Right renal cortex interstitium (tissue), 3 donors: ENCODE measurements at places on chromosomes 5 and 9. TPM values are rescaled to one million over a fixed set of nuclear protein-coding genes. Genes with fewer than 3 reads are reported as not detected.

The RFK gene
- polyA plus RNA-seq, result 29.1 TPM

The SPINK4 gene
- polyA plus RNA-seq, result not detected

The SOX30 gene
- polyA plus RNA-seq, result 0.83 TPM

The FBP2 gene
- 0.21 TPM for polyA plus RNA-seq

The SPATA31D4 gene
- polyA plus RNA-seq, result not detected

The PFN3 gene
- polyA plus RNA-seq, result 0.67 TPM

The LAMC3 gene
- polyA plus RNA-seq, result 29.3 TPM

GRCh38 chr5:10726179-10726912 is 34.7 kb downstream of the DAP start:
- DNase-seq, result no peak

DNA sequence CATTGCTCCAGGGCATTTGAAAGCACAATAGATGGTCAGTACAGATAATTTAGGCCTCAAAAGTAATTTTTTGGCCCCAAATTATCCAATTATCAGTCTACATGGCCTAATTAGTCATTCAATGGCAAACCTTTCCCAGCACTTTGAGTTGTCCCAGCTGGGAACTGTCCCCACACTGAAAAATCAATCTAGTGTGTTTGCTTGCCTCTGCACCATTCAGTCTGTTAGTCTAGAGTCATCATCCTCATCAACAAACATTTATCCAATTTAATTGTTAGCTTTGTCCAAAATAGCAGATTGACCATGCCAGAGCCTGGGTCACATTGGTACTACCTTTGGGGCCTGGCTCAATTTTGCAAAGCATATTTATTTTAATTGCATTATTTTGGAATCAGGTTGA is 13.9 kb downstream of the NR4A3 start:
- DNase-seq, result no peak

DNA sequence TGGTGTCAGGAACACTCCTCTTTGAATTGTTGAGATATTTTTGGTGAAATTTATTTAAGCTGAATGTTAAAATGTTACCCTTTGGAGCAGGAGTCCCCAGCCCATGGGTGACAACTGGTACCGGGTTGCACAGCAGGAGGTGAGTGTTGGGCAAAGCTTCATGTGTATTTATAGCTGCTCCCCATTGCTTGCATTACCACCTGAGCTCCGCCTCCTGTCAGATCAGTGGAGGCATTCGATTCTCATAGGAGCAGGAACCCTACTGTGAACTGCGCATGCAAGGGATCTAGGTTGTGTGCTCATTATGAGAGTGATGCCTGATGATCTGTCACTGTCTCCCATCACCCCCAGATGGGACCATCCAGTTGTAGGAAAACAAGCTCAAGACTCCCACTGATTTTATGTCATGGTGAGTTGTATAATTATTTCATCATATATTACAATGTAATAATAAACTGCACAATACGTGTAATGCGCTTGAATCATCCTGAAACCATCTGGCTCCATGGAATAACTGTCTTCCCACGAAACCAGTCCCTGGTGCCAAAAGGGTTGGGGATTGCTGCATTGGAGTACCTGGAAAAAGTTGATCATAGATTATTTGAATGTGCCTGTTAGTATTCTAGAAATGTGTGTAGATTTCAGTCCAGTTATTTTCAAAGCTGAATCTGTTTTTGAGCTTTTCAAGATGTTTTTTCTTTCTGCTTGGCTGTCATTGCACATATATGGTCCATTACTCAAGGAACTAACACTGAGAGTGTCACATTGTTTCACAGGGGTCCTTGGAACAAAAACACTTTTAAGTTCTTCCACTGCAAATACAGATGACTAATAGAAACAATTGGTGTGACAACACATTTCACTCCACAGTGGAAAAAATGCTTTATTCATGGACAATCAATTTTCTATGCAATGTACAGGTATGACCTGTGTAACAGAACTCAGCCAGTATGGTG is 104.6 kb upstream of the TNFAIP8 start:
- DNase-seq, result no peak

- DNase-seq, result no peak
These were observed 52.0 kb downstream of the GLRA1 start for GRCh38 chr5:151872701-151873100.

- no peak for DNase-seq
These were observed 562.4 kb upstream of the CLINT1 start for GRCh38 chr5:158421319-158421718.

- DNase-seq, result no peak
These were observed 91.5 kb downstream of the ANKRD33B start for GRCh38 chr5:10655161-10655971.

- DNase-seq, result no peak
These were observed 32.0 kb upstream of the CPEB4 start for GRCh38 chr5:173855995-173856656.

- no peak for DNase-seq
These were observed 90.1 kb downstream of the GOLPH3 start for GRCh38 chr5:32083981-32084430.

- DNase-seq, result no peak
These were observed 200.9 kb upstream of the ADAMTS16 start for GRCh38 chr5:4939042-4939781.

DNA sequence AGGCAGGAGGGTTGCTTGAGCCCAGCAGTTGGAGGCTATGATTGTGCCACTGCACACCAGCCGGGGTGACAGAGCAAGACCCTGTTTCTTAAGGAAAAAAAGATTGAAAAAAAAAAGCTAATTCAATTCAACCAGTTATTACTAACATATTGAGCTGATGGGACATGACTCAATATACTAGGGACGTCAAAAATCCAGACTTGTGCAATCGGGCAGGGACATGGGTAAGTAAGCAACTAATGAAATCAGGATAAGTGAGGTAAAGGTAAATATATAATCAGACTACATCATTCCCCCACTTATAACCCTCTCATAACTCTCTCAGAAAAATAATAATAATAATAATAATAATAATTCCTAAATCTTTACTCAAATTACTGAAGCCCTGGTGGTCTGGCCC is 975 bp upstream of the HAVCR1 start:
- no peak for DNase-seq

GRCh38 chr5:68277431-68277830 is 61.9 kb downstream of the PIK3R1 start:
- no peak for DNase-seq

- DNase-seq, result no peak
These were observed 93.7 kb upstream of the SMC5 start for GRCh38 chr9:70165006-70165602.

GRCh38 chr5:58946230-58946629 is 363.4 kb downstream of the RAB3C start:
- no peak for DNase-seq

- DNase-seq, result no peak
These were observed 64.4 kb upstream of the RAI14 start for GRCh38 chr5:34591723-34592122.

DNA sequence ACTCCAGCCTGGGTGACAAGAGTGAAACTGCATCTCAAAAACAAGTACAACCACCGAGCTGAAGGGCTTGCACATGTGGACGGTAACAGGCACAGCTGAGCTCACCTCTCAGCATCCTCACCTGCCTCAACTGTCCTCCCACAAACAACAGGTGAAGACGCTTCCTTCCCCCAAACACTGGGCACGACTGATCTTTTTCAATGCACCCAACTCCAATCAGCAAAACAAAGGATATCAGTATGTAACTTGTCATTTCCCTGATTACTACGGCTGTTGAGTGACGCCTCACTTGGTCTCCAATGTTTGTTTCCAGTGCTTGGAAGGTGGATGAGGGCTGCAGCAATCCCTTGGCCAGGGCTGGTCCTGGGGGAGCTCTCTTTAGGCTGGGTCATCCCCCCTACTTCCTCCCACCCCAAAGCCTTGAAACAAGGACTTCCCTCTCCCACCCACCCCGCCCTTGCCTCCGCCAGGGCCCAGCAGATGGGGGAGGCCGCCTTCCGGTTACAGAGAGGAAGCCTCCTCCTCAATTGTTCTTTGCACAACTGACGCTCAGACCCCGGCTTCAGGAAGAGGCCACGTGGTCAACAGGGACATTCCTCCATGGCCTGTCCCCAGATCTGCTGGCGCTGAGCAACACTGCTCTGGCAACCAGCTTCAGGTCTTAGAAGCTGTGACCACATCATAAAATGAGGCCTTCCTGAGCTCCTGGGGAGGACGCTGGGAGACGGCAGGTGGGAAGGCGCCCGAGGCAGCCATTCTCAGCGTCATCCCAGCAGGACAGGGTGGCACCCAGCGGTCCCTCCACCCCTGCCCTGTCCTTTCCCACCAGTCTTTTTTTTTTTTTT is 5.9 kb downstream of the FAM78A start:
- DNase-seq, result no peak

DNA sequence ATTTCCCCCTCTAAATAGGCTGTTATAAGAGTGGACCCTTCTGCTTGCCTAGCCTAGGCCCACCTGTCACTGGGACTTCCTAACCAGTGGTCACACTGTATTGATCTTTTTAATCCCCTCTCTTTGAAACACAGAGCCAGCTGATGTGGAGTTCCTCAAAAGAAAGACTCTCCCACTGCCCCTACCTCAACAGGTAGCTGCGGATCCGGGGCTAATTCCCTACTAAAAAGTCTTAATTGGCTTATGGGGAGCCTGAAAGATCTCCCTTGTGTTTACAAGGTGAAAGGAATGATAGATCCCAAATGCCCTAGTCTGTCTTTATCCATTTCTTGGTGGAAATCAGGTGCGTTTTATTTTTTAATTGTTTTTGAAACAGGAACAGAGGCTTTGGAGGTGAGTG is 2.0 kb downstream of the NEUROG1 start:
- no peak for DNase-seq

DNA sequence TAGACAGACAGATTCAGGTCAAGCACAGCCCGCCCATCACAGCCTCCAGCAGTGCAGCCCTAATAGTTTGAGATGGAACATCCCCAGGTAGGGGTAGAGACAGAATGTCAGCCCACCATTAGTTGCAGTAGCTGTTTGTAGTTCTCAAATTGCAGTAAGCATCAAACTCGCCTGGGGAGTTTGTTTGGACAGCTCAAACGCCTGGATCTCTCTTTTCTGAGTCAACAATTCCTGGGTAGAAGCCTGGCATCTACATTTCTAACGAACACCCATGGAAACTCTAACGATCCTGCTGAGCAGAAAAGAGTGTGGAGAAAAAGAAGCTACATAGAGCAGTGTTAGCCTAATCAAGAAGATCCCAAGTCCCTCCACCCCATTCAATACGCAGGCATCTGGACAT is 59.4 kb downstream of the ADAMTS16 start:
- no peak for DNase-seq

- peak; percentile 61 for DNase-seq
These were observed 533 bp downstream of the SREK1IP1 start for GRCh38 chr5:64767959-64768357.

DNA sequence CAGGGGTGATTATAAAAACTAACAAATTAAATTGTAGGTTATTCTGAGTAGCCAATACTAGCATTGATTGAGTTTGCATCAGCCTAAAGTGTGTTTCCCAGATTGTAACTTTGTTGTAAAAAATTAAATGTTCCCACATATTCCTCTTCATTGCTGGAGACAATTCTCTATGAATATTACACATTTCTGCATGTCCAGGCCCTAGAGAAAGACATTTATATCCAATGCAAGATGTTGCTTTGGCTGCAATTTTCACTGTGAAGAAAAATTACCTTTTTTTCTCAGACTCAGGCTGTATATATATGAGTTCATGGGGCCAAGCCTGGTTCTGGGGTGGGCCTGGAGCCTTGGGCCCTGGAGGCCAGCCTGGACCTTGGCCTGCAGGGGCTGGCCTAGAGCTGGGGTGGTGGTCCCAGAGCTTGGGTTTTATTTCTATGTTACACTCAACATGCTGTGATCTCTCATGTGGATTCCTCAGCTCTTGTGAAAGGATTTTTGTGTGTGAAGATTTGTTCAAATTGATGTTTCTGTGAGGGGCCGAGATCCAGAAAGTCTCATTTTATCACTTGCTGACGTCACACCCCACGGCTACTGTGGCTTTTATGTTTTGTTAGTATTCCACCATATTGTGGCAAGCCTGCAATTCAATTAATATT is 232.5 kb downstream of the SPATA31A1 start:
- no peak for DNase-seq

- DNase-seq, result no peak
These were observed 58.5 kb upstream of the TSLP start for GRCh38 chr5:111013011-111013410.

DNA sequence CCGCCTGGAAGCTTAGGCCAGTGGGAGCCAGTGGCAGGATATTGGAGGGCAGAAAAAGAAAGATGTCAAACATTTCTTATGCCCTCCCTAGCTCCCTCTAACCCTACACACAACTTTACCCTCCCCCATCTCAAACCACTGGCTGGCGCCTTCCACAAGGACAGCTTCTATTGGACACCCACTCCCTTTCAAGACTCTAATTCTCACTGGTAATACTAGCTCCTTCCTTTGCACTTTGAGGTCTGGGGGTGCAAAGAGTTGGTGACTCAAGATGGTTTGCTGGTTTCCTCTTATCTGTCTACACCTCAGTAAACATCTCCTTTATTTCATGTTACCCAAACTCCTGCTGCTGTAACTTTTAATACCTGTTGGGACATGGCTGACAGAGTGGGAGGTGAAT is 11.6 kb upstream of the ITGA1 start:
- no peak for DNase-seq

DNA sequence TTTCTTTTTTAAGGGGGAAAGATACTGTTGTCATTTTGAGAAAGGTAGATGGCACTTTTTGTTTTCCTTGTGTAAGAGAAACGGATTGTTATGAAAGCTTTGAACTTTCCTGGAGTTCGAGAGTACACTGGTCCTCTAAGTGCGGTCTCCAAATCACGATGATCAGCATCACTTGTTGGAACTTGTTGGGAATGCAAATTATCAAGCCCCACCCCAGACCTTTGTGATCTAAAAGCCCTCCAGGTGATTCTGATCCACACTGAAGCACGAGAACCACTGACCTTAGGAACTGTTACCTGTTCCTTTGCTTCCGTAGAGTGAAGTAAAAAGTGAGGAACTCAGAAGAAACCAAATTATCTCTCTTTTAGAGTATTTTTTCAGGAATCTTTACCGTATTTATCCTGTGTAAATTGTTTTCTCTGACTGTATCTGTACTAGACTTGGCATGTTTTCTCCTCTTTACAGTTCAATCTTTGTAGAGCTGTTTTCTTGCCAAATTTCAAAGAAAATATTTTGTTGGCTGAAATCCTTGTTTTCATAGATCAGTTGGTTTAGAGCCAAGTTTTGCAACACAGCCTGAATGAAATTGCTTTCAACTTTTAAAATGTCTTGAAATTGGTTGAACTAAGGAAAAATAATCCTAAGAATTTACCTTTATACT is 4.0 kb downstream of the MAT2B start:
- DNase-seq, result no peak

GRCh38 chr9:89494199-89494598 is 3.7 kb downstream of the SEMA4D start:
- no peak for DNase-seq

GRCh38 chr9:121851641-121852091 is 200.2 kb downstream of the DAB2IP start:
- no peak for DNase-seq

DNA sequence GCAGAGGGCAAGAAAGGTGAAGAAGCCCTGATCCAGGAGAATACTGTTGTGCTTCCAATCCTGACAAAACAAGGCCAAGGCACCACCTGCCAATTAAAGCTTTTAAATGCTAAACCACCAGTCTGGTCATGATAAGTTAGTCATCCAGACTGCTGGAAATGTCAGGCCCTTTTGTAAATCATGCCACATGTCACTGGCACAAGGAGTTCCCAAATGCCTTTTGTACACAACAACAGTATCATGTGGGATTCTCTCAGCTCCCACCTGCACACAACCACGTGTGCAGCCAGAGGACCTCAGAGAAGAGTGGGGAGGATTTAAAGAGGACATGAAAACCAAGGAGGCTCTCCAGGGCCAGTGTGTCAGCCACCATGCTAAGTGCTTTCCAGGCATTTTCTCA is 99.3 kb downstream of the CDK5RAP2 start:
- no peak for DNase-seq

- DNase-seq, result no peak
These were observed 11.7 kb upstream of the IRF1 start for GRCh38 chr5:132501961-132502931.
